ENCODE measurements at places on chromosomes 16 and 17.

GRCh38 chr16:58021661-58022551, 3.6 kb upstream of the MMP15 start:
- no peaks in the 10 kb centered on the region for H3K27me3 ChIP-seq
- H3K27ac ChIP-seq = no peak overlapping the region
- no peak overlapping the region for H3K4me3 ChIP-seq
- peaks cover 10% of the 10 kb centered on the region for H3K4me1 ChIP-seq
- no peak for DNase-seq

- peaks cover 11% of the 10 kb centered on the region for H3K4me1 ChIP-seq
- H3K27ac ChIP-seq = peak overlapping the region; percentile 28
- no peak overlapping the region for H3K4me3 ChIP-seq
- H3K27me3 ChIP-seq = no peaks in the 10 kb centered on the region
- DNase-seq = no peak
Observed at GRCh38 chr16:87342978-87343752, 26.0 kb upstream of the C16orf95 start.

DNA sequence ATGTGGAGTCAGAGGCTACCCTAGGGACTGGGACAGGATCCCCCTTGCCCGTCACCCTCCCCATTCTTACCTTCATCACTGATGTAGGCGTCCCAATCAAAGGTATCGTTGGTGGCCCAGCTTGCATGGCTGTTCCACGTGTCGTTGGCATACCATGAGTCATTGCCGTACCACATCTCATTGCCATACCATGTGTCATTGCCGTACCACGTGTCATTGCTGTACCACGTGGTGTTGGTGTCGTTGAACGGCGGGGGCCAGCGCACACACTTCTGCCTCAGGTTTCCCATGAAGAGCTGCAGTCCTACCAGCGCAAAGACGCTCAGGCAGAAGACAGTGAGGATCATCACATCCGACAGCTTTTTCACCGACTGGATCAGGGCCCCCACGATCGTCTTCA, 4.8 kb downstream of the SCN4A start:
- H3K27ac ChIP-seq = no peak overlapping the region
- H3K27me3 ChIP-seq = no peaks in the 10 kb centered on the region
- DNase-seq = peak; percentile 58
- no peaks in the 10 kb centered on the region for H3K36me3 ChIP-seq
- H3K4me3 ChIP-seq = no peak overlapping the region
- peaks cover 15% of the 10 kb centered on the region for H3K4me1 ChIP-seq

DNA sequence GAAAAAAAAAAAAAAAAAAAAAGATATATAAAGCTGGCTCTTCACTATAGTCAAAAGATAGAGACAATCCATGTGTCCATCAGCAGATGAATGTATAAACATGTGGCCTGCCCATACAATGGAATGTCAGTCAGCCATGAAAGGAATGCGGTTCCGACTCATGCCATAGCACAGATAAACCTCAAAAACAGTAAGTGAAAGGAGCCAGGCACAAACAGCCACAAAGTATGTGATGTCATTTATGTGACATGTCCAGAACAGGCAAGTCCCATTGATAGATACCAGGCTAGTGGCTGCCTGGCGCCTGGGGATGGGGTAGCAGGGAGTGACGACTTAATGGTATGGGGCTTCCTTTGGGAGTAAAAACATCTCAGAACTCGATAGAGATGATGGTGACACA, 155.7 kb downstream of the CMIP start:
- H3K36me3 ChIP-seq = no peaks in the 10 kb centered on the region
- H3K4me3 ChIP-seq = no peak overlapping the region

DNA sequence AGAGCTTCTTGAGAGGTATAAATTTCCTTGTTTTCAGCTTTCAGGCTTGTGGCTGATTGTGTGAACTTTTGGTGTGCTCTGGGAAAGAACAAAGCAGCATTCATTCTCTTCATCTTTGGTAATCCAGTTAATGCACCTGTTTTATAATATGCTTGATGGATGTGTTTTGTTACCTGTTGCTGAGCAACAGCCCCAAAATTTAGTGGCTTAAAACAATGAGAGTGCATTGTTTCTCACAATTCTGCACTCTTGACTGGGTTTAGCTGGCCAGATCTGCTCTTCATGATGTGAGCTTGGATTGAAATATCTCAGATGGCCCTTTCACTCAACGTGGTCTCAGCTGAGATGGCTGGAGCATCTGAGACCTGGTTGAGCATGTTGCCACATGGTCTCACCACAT, 58.7 kb upstream of the NOL11 start:
- no peak for DNase-seq
- no peaks in the 10 kb centered on the region for H3K4me1 ChIP-seq
- H3K27me3 ChIP-seq = no peaks in the 10 kb centered on the region
- H3K27ac ChIP-seq = no peak overlapping the region

DNA sequence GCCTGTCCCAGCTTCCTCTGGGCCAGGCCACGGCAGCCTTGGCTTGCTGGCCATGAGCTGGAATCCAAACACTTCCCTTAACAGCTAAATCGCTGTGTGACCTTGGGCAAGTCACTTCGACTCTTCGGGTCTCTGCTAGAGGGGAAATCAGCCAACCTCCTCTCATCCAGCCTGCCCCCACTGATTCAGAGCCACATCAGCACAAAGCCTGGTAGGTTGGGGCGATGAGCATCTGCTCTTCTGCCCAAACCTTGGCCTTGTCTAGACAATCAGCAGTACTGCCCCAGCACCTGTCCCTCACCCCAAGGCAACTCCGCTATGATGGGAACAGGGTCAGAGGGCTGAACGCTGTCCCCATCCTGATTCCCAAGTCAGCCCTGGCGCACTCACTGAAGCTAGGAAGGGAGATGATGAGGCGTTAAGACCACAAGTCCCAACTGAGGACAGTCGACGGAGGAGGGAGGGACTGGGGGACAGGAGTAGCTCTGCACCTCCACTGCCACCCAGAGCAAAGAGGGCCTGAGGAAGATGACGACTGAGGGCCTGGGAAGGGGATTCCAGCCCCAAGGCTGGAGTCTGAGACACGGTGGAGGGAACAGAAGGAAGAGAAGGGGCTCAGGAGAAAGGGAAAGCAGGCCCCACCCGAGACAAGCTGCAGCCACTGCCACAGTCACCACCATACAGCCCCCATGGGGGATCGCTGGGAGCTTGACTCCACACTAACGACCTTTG, 1.3 kb downstream of the CLUH start:
- DNase-seq = no peak
- peaks cover 7% of the 10 kb centered on the region for H3K36me3 ChIP-seq
- H3K4me3 ChIP-seq = peak overlapping the region; percentile 88
- H3K27ac ChIP-seq = peak overlapping the region; percentile 58
- H3K27me3 ChIP-seq = no peaks in the 10 kb centered on the region
- peaks cover 38% of the 10 kb centered on the region for H3K4me1 ChIP-seq
